ENCODE measurements at places on chromosomes 2 and 18.

DNA sequence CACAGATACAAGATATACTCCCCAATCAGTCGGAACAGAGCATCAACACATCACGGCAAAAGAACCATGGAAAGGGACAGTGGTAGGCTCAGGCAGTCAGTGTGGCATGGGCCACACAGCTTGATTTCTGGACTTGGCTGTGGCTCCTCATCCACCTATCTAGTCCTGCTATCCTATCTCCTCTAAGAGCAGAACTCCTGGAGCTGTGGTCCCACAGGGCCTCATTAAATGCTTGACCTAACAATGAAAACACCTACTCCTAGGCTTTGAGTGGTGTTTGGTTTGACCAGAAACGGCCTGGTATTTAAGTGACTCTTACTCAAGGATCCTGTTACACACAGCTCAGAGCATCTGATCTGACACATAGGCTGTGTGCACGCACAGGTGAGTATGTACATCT, 33.6 kb upstream of the SMAD2 start:
- DNase-seq: no peak

DNA sequence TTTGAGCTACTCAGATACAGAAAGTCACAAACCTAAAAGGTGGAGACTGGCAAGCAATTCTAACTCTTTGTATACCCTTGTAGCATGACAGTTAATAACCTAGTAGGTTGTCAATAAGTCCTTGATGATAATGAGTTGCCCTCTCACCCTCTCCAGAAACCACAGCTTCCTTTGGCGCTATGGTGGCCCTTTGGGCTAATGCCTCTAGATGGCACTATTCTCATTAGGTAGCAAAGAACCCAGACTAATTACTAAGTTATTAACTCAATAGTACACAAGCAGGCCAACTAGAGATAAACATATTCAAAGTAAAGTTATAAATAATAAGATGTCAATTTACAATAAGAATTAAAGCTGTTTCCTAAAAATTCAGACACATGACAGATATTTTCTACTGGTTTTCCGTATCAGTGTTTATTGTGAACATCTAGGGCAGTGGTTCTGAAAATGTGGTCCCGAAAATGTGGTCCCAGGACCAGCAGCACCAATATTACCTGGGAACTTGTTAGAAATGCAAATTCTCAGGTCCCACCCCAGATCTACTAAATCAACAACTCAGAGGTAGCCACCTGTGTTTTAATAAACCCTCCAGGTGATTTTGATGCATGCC, 41.1 kb downstream of the LDAH start:
- peak; percentile 7 for DNase-seq

- no peak for DNase-seq
These were observed 1.3 kb downstream of the IGFBP2 start for GRCh38 chr2:216634370-216635148.

DNA sequence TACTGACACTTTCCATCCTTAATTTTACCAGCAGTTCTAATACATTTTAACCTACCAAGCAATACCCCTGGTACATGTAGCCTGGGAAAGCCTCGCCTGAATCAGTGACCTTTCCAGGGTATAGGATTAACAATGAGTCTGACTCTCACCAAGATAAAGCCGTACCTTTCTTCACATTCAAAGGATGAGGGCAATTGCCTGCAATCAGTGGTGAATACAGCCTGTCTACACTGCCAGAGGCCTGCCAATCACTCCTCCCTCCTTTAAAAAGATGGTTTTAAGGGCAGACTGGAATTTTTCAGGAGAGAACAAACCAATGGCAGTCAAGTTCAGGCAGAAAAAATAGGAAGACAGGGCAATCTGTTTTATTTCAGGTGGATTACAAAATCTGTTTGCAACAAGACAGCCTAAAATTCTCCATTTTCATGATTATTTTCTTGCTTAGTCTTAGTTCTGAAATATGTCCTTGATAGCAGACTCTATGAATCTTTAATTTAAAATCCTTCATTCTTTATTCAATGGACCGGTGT, 4.8 kb downstream of the EPHA4 start:
- DNase-seq: no peak

- DNase-seq: peak; percentile 88
These were observed 532.8 kb downstream of the FBXO15 start for GRCh38 chr18:73614812-73615211.

DNA sequence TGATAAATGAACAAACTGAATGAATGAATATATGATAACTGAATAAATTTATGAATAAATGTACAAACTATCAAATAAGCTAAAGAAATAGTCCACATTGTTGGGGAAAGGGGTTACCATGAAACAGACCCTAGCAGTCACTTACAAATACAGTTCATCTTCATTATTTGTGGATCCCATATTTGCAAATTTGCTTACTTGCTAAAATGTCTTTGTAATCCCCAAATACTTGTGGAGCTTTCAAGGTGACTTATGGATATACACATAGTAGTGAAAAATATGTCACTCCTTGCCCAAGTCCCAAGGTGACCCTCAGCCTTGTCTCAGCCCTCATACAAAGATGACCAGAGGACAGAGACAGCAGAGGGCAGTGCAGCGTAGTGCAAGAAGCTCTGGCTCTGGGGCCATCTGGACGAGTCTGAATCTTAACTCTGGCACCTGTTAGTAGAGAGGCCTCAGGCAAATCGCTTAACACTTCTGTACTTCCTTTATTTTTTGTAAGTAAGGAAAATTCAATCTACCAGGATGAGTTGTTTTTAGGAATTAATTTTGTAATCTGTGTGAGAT, 3.1 kb downstream of the PAIP2B start:
- DNase-seq: peak; percentile 16

GRCh38 chr2:64263315-64263714, 119.1 kb upstream of the PELI1 start:
- DNase-seq: peak; percentile 88

DNA sequence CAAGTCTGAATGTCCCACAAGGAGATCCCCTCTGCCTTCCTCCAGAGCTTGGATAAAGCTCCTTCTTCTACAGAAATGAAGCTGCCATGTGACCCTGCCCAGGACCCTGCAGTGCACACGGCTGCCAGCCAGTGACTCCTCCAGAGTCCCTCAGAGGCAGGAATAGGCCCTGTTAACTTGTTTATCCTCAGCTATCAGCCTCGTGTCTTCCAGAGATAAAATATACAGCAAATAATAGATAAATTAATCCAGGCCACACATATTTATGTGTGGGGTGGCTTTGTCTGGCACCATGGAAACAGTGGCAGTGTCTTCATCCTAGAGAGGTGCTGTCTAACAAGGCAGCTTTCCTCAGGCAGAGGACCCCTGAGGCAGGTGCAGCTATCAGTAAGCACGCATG, 66.7 kb downstream of the TMEM18 start:
- DNase-seq: no peak

- DNase-seq: peak; percentile 51
These were observed 76.9 kb downstream of the MYO1B start for GRCh38 chr2:191321861-191322662.

- no peak for DNase-seq
These were observed 15.2 kb downstream of the PDCD1 start for GRCh38 chr2:241843321-241844065.

DNA sequence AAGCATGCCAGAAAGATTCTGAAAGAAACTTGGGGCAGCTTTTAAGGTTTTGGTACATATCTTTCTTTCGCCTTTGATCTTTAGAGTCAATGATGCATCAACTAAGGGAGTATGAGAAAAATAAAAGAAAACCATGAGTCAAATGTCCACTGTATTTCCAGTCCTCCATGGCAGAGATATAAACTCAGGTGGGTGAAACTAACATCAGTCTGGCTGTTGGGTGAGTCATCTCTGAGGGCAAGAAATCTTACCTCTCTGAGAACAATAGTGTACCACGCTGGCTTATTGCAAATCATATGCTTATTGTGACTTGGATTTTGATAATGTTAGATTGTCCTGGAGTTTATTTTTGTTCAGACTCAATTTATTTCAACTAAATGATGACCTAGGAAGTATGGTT, 521.0 kb downstream of the PLCL1 start:
- no peak for DNase-seq

DNA sequence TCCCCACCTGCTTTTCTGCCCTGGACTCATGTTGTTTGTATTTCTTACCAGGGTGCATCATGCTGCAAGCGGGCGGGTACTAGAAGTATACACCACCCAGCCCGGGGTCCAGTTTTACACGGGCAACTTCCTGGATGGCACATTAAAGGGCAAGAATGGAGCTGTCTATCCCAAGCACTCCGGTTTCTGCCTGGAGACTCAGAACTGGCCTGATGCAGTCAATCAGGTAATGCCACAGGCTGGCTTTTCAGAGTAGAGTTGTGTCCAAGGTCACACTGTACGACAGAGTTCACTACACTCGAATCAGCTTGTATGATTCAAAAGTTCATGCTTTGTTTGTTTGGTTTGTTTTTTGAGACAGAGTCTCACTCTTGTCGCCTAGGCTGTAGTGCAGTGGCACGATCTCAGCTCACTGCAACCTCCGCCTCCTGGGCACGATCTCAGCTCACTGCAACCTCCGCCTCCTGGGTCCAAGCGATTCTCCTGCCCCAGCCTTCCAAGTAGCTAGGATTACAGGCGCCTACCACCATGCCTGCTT, 19.4 kb downstream of the SRSF7 start:
- DNase-seq: no peak

DNA sequence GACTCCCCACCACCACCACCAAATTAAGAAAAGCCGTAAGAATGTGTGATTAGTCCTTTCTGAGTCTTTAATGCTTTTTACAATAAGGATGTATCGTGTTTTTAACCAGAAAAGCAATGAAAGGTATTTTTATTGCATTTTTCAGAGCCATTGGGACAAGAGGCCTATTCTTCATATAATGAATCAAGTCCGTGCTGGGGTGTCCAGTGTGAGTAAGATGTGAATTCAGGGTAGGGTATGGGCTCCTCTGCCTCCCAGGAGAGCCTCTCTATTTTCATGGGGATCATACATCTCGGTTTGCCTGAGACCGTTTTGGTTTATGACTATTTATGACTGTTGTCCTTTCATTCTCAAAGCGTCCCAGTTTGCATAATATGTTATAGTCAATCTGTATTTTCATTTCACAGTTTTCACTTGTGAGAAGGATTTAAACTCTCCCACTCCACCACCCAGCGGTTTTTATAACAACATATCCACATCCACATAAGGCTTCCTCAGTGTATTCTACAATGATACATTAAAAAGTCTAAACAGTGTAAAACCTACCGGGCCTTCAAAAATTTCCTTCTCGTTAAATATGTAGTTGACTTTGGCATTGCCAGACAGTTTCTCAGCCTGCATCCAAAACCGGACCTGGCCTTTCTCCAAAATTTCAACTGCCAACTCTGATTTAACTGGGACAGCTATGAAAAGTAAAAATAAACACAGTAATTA, 80.8 kb upstream of the LPIN2 start:
- no peak for DNase-seq

GRCh38 chr2:195756218-195756942, 99.4 kb downstream of the SLC39A10 start:
- DNase-seq: peak; percentile 45

DNA sequence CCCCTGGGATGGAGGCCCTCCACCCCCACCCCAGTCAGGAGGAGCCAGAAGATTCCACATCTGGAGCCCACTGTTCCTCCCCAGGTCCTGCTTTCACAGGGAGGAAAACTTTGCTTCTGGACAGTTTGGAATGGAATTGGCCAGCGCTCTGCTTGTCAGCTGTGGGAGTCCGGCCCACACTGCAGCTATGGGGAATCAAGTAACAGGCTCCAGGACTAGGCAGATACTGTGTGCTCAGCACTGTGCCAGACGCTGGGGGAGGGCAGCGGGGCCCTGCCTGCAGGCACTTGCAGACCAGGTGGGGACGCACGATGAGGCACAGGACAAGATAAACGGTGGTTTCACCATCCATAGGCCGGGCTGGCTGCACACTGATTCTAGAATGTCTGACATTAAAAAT, 114.0 kb downstream of the STPG4 start:
- no peak for DNase-seq

- DNase-seq: peak; percentile 17
These were observed 53.2 kb downstream of the EEF1B2 start for GRCh38 chr2:206212673-206213513.

- peak; percentile 51 for DNase-seq
These were observed 1.7 kb upstream of the STAMBP start for GRCh38 chr2:73827018-73827417.

DNA sequence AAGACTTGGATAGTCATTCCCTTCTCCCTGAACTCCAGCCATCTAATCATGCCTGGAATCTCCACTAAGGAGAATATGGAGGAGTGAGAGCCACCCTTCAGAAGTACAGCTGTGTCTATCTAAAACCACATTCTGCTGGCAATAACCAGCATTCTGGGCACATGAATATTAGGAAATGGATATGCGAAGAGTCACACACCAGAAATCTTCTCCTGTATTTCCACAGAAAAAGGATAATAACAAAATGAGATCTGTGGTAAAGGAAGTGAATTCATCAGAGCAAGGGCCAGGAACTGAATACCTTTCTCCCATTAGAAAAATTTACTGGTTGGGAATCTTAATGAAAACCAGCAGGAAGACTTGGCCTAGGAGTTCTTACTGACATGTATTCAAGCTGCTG, 218.8 kb downstream of the SCG2 start:
- peak; percentile 1 for DNase-seq

DNA sequence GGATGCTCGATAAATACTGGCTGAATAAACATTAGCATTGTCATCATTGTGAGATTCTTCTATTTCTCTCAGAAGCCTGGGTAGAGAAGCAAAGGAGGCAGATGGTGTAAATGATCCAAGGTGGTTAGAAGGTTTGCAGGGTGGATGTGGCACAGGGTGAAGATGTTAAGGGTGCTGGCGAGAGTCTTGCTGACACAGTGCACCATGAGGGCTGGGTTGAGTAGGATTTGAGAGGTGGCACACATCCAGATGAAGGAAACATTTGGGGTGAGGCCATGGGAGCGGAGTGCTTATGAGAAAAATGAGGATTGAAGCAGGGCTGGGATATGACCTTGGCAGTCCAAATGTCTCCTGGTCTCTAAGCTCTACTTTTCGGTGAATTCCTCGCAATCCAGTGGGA, 17.8 kb upstream of the CPO start:
- DNase-seq: no peak

GRCh38 chr2:42073739-42074503, 26.1 kb downstream of the PKDCC start:
- peak; percentile 86 for DNase-seq

DNA sequence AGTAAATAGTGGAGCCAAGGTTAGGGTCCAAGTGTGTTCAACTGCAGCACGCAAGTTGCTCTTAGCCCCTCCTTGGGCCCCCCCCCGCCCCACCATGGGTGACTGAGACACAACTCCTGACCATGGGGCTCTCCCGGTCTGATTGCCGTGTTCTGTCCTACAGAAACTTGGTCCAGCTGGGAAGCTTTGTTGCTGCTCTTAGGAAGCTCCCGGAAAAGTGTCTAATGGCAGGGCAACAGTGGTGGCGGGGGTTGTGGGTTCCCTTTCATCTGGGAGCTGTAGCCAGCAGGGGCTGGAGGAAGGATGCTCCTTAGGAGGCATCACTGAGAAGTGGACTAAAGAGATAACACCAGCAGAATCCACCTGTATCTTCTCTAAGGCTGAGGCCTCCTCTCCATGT, 111.1 kb downstream of the CYP26B1 start:
- no peak for DNase-seq

GRCh38 chr2:42010743-42011298, 37.0 kb upstream of the PKDCC start:
- DNase-seq: peak; percentile 82

GRCh38 chr2:227406177-227407031, 18.7 kb upstream of the SCYGR1 start:
- peak; percentile 99 for DNase-seq
